ENCODE measurements at places on chromosomes 16 and 17. TPM values are rescaled to one million over a fixed set of nuclear protein-coding genes. Genes with fewer than 3 reads are reported as not detected.

DNA sequence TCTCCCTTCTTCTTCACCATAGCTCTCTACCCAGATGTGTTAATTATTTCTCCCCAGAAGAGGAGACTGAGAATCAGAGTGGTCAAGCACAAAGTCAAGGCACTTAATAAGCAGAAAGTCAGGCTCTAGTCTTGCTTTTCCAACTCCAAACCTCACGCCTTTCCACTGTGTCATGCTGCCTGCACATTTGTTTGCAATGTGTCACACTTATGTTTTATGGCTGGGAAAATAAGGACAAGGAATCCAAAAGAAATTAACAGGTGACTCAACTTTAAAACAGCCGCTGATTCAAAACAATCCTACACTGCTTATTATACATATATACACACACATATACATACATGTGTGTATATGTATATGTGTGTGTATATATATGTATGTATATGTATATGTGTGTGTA, 255.7 kb upstream of the DYNLRB2 start:
- H3K27ac ChIP-seq = no peak overlapping the region
- H3K27me3 ChIP-seq = no peaks in the 10 kb centered on the region
- no peaks in the 10 kb centered on the region for H3K36me3 ChIP-seq
- no peak overlapping the region for H3K4me3 ChIP-seq
- no peak for DNase-seq
- no peaks in the 10 kb centered on the region for H3K4me1 ChIP-seq

GRCh38 chr17:3613124-3613523, 3.9 kb upstream of the TRPV1 start:
- H3K36me3 ChIP-seq = no peaks in the 10 kb centered on the region
- no peak for DNase-seq
- H3K4me1 ChIP-seq = no peaks in the 10 kb centered on the region
- no peak overlapping the region for H3K27ac ChIP-seq
- no peak overlapping the region for H3K4me3 ChIP-seq
- no peaks in the 10 kb centered on the region for H3K27me3 ChIP-seq

- no peaks in the 10 kb centered on the region for H3K36me3 ChIP-seq
- H3K4me3 ChIP-seq = no peak overlapping the region
- no peaks in the 10 kb centered on the region for H3K27me3 ChIP-seq
- no peaks in the 10 kb centered on the region for H3K4me1 ChIP-seq
- no peak for DNase-seq
Measured at GRCh38 chr16:54623636-54624035, 307.0 kb upstream of the IRX5 start.

GRCh38 chr16:23408823-23409298, 44.1 kb downstream of the COG7 start:
- H3K4me3 ChIP-seq = no peak overlapping the region
- H3K4me1 ChIP-seq = no peaks in the 10 kb centered on the region
- peak; percentile 41 for DNase-seq
- no peaks in the 10 kb centered on the region for H3K27me3 ChIP-seq

ABCA9 gene
- total RNA-seq = 0.41 TPM

KRT14 gene
- total RNA-seq = 298 TPM

Measured in prostate gland (tissue), 2 donors.